ENCODE measurements at places on chromosomes 3 and 15.

DNA sequence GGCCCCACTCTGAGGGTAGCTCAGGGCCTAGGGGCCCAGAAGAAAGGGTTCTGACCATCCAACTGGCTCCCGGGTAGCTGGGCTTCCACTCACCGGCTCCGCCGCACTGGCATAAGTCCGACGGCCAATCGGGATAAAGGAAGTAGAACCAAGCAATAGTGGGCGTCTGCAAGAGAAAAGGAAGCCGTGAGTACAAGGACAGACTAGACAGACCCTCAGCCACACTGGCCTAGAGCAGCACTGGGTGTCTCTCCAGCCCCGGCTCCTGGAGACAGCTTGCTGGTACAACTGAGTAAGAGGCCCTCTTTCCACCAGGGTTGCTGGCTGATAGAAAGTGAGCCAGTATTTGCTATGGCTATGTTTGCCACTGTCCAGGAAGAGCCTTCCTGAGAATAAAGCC lies 22.4 kb downstream of the BDH1 start:
- DNase-seq: no peak

DNA sequence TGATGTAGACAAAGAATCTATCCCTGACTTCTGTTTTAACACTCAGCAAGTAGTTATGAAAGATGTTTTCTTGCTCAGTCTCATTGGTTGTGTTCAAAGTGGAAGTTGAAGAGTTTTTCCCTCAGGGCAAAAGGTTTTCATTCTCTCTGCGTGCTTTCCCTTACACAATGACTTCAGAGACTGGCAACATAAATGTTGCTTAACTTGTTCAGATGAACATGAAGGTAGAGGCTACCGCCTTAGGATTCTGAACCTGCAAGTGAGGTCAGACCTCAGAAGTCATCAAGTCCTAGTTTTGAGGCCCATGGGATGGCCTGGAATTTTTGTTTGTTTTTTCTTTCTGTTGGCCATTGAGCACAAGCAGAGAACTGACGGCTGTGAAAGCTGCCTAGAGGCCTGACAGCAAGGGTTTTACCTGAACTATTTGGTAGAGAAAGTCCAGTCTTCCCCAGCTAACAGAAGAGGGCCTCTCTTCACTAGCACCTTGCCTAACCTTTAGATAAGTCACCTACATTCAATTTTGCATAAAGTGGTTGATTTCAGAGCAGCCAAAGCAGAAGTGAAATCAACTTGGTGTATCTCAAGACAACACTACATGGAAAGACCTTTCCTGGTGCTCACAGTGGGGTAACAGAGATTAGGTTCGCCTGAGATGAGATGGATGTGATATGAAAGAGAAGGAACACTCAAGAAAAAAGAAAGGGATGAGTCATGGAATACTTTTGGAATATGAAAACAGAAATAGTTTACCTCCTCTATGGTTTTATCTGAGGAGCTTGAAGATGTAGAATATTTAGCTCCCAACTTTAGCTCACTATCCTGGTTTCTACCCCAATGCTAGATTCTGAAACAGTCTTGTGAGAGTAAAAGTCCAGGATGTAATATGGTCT lies 53.6 kb upstream of the AP4E1 start:
- DNase-seq: peak; percentile 44

DNA sequence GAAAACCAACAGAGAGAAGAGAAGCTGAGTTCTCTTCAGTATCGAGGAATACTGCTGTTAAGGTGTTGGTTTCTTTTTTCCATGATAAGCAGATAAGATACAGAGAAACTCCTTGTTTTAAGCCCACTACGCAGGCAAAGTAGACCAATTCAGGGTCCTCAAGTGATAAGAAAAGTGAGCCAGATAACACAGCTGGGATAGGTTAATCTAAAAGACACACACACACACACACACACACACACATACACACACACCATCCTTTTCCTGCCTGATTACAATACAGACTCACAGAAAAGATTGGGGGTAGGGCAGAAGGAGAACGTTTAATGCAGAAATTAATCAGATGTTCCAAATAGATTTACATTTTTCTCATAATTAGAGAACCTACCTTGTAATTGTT lies 6.5 kb upstream of the PHLDB2 start:
- no peak for DNase-seq

- no peak for DNase-seq
Observed at GRCh38 chr3:88058306-88058580, 562 bp downstream of the CGGBP1 start.

Measured in germinal center (tissue), 1 donor.